ENCODE measurements at places on chromosomes 5 and 9.

GRCh38 chr5:176985516-176985915 lies 21.1 kb downstream of the UIMC1 start:
- DNase-seq: no peak

DNA sequence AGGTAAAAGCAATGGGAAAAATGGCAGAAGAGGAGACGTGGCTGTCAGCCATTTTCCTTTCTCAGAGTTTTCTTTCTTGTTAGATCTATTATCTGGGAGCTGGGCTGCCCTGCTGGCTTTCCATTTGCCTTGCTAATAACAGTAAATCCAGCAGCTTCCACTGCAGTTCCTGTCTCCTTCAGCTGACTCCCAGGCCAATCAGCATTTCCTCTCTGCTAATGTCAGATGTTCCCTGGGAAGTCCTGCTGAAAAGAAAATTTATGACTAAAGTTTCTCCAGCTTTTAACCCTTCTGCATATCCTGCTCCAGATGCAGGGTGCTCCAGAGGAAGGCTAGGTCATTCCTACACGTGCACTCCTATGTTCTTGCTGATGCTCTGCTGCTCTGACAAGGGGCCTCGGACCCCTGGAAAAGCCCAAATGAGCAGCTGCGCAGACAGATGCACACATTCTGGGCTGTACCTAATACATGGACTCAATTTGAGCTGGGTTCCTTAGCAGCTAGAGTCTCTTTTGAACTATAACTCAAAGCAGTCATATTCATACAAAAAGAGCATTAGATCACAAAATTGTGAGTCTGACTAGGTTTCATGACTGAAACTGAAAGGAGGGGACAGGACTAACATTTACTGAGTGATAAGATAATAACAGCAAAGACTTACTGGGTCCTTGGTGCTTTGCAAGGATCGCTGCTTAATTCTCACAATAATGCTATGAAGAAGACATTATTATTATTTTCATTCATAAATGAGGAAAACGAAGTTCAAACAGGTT lies 182.2 kb downstream of the MAPKAP1 start:
- peak; percentile 48 for DNase-seq

DNA sequence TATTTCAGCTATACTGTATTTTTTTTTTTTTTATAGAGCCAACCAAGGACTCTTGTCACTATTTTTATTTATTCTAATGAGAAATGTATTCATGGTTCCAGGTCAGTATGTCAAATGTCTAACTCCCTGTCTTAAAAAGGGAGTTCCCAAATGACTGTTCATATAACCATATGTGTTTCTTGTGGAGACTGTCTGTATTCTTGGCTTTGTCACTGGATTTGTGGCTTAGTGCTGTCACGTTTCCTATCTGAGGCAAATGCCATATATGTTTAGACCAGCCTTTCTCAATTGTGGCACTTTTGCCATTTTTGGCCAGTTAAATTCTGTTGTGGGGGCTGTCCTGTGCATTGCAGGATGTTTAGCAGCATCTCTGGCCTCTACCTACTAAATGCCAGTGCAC lies 3.1 kb downstream of the GCNT1 start:
- no peak for DNase-seq

DNA sequence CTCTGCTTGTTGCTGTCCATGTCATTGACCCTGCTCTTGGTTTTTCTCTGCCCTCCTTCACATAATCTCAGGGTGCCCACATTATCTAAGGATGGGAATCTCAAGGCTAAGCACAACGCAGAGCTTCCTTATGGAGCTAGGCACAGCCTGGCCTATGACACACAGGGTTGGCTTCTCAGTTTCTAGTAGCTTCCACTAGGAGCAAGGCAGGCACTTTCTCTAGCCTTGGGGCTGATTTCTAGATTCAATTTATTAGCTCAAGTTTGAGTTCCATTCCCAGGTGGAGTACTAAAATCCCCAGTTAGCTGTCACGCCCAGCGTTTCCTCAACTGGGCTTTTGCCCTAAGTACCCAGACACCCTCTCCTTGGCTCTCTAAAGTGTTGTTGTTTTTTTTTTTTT lies 12.4 kb downstream of the IL4 start:
- no peak for DNase-seq

DNA sequence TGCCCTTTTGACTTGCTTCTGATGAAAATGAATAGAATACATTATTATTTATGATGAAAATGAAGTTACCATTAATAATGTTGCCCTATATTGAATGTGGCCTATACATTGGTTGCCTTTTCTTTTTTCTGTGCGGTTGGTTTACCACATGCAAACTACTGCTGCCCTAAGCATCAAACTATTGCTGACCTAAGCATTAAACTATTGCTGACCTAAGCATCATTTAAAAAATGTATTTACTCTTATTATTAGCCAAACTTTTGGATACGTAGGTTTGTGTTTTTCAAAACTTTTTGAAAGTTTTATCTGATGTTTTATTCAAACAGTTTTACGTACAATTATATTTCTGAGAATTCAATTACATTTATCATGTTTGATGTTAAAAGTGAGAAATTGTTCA lies 76.0 kb upstream of the CDH10 start:
- no peak for DNase-seq
